BJ (cell line): ENCODE measurements at places on chromosomes 6 and 20.

DNA sequence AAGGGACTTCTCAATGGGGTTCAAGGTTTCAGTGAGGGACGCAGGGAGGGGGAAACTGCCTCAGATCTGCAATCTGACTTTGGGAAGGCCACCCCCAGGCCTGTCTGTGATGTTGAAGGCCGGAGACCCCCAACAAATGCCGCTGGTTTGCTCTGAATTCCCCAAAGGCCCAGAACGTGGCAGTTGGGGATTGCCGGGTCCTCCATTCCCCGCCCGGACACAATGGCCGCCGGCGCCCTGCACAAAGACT lies 326 bp upstream of the BCL2L1 start:
- no peak for DNase-seq

GRCh38 chr6:141077355-141078333 lies 1055.1 kb upstream of the GJE1 start:
- DNase-seq = no peak

DNA sequence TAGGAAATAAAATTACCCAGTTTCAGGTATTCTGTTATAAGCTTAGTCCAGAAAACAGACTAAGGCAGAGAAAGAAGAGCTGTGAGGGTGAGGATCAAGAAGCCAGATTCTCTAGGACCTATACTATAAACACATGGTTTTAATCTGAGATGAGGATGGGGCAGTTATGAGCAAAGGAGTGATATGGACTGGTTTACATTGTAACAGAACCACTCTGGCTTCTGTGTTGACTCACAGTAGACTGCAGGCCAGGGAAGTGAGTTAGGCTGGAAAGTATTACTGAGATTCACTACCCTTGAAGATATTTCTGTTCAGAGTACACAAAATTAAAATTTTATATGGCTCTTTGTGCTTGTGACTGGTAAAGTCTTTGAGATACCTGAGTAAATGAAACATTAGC lies 3.2 kb upstream of the RWDD1 start:
- no peak for DNase-seq

GRCh38 chr6:123804014-123804786 lies 535 bp downstream of the NKAIN2 start:
- no peak for DNase-seq

DNA sequence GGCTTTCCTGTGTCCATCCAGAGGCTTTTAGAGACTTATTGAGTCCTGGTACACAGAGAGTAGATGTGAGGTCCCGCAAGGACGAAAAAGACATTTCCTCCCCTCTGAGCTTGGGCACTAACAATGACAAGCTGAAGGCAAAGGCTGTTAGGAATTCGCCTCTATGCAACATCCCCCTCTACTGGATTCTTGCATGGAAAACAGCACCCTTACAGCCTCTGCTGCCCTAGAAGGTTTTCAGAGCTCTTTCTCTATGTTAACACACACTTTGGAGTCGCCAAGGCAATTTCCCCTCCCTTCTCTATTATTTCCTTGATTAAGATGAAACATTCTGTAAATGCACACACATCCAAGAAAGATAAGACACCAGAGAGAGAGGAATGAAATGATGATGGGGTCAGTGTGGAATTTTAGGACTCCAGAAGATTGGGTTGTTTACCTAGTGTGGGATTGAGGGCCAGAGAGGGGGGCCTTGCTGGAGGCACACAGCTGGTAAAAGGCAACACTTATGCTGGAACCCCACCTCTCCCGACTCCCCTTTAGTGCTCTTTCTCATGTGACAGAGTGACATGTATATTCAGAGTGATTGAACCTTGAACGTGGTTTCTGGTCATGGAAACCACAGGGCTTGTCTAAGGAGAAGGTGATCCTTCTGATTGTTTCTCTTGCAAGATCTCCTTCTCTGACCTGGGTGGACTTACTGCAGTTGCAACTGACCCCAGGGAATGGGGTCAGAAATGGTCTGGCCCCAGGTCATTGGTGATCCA lies 300.7 kb downstream of the CLIC5 start:
- DNase-seq = no peak

- no peak for DNase-seq
Observed at GRCh38 chr6:21593927-21594415, 420 bp downstream of the SOX4 start.

GRCh38 chr6:47238456-47238995 lies 71.2 kb downstream of the TNFRSF21 start:
- DNase-seq = no peak

GRCh38 chr20:57047281-57048026 lies 219.0 kb downstream of the BMP7 start:
- DNase-seq = no peak

DNA sequence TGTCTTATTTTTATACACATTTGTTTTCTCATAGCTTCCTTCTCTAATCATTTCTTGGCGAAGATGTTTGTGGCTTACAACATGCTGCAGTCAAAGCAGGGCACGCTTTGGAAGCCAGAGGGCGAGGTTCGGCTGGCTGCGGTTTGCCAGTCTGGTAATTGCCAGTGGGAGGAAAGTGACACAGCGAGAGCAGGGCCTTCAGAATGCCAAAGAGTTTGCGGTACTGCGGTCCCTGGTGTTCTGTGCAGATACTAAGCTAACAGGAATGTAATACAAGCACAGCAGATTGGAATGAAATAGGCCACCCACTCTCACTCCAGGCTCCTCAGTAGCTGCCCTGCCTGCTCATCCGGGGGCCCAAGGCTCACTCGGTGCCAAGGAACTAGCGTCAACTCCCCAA lies 58.7 kb upstream of the TGM3 start:
- peak; percentile 98 for DNase-seq

- no peak for DNase-seq
Observed at GRCh38 chr20:49052334-49052733, 6.2 kb downstream of the CSE1L start.

GRCh38 chr6:90397929-90398674 lies 101.5 kb upstream of the BACH2 start:
- DNase-seq = no peak

DNA sequence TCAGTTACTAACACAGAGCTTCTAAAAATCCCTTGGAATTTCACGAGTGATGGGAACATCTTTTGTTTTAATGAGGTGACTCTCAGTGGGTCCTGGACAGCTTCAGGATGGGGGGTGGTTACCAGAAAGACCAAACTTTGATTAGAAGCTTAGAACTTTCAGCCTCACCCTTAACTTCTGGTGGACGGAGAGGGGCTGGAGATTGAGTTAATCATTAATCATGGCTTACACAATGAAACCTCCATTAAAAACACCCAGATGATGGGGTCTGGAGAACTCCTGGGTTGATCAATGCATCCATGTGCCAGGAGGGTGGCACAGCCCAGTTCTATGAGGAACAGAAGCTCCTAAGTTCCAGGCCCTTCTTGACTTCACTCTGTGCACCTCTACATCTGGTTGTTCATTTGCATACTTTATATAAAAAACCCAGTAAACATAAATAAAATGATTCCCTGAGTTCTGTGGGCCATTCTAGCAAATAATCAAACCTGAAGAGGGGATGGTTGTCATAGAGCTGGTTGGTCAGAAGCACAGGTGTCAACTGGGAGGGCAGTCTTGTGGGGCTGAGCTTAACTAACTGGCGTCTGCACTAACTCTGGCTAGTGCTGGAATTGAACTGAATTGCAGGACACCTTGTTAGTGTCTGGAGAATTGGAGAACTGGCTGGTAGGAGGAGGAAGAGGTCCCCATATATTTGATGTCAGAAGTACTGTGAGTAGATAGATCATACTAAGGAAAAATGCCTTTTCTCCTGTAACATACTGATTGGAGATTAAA lies 10.3 kb downstream of the RMND1 start:
- DNase-seq = no peak

DNA sequence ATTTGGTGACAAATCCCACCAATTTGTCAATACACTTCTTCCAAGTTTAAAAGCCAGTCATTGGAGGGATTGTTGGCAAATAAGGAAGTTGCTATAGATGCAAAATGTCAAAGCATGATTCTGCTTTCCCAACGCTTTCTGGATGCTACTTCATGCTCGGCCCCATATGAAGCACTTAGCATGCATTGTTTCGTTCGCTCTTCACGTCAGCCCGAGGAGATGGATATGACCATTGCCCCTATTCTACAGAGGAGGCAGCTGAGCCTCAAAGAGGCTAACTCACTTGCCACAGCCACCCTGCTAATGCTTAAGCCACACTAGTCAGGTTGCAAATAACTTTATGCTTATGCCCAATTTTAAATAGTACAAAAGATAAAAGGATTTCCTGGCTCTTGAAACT lies 2.8 kb upstream of the NXT1 start:
- no peak for DNase-seq

GRCh38 chr20:1875762-1876161 lies 19.4 kb upstream of the SIRPA start:
- DNase-seq = no peak

GRCh38 chr6:137707590-137708360 lies 159.3 kb upstream of the TNFAIP3 start:
- DNase-seq = no peak

- DNase-seq = no peak
Observed at GRCh38 chr6:111980971-111981840, 72.7 kb upstream of the CCN6 start.

DNA sequence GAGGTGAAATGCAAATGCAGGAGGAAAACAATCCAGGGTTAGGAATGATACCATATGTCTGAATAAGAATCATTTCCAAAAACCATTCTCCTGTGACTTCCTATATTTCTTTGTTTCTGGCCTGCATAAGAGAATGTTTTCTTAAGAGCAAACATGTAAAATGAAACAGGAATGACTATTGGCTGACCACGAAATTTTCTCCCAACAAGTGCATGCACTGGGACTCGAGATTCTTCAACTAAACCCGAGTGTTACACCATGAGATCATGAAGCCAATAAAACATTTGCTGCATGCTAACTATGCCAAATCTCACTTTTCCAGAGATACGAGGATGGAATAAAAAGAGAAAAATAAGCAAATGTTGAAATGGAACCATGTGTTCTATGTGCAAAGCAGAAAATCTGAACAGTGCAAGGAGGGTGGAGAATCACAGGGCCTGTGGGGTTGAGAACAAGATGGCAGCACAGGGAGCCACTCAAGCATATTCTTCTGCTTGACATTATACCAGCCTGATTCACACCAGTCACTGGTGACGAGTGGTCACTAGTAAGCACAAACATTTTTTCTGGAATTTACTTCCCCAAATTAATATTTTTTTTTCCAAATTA lies 212.2 kb upstream of the FOXA2 start:
- peak; percentile 75 for DNase-seq

DNA sequence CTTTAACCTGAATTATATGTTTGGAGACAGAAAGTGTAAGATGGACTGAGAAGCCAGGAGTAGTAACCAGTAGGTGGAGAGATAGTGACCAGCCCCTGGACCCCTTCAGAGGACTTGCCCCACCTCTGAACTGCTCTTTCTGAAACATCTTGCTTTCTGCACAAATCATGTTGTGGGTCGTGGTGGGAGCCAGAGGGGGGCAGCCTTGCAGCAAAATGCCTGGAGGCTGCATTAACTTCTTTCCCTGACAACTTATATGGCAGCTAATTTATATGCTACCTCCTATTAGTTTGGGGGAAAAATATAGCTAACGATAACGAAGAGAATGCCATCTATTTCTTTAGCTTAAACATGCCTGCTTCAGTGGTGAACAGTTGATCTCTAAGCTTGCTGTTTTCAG lies 859.8 kb downstream of the MAFB start:
- no peak for DNase-seq

DNA sequence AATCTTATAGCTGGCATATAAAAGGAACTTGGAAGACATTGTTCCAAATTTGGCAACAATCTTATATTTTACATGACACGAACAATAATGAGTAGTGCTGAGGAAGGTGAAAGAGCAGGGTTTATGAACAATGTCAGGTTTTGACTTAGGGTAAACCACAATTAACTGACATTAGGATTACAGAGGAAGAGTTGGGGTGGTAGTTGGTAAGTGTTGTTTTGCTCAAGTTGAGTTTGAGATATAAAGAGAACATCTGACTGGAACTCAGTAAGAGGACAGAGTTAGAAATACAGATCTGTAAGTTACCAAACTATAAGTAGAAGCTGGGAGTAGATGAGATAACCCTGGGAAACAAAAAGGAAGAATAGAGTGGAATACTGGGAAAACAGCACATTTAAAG lies 15.1 kb downstream of the RTN4IP1 start:
- no peak for DNase-seq

DNA sequence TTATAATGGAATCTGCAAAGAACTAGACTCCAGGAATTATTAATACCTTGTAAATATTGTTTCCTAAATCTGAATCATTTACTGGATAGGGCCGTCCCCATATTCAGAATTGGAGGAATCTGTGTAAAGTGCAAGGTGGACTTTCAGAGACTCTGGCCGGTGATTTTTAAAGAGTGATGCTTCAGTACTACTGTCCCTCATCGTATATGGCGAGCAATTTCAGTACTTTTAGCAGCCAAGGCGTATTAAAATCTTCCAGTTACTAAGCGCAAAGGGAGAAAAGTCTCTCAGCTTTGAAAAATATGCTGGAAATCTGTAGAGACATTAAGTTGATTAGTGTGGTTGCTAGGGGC lies 483 bp downstream of the SMIM26 start:
- DNase-seq = no peak

DNA sequence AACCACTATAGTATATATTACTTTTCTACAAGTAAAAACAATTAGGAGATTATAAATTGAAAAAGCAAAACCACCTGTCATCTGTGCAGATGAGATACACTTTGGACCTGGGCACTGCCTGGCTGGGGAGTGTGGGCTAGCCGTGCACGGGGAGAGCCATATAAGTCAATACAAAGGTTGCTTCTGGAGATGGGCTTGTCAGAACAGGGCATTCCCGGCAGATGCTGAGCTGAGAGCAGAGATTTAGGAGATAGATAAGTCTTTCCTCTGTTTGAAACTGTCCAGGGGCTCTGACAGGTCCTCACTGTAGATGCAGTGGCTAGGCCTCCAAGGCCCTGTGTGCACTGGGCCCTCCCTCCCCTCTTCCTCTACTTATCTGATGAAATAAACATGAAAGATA lies 34.5 kb downstream of the CD164 start:
- DNase-seq = no peak

GRCh38 chr6:170088582-170088955 lies 202.3 kb downstream of the DLL1 start:
- DNase-seq = no peak

GRCh38 chr6:44353336-44353735 lies 10.9 kb downstream of the SPATS1 start:
- DNase-seq = no peak

GRCh38 chr6:38443352-38444144 lies 196.2 kb downstream of the BTBD9 start:
- DNase-seq = no peak

DNA sequence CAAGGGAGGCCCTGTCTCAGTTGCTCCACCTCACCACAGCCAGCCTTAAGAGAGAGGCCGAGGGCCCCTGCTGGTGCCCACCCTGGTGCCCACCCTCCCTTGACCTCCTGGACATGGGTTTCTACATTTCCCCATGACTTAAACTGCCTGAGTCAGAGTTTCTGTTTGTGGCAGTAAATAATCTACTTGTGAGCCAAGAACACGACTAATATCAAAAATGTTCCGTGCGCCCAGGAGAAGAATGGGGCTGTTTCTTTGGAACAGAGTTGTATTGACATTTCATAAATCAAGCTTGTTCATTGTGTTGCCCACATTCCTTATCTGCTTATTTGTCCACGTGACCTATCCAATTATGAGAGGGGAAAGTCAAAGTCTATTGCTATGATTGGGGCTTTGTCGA lies 143.5 kb downstream of the ANKRD60 start:
- DNase-seq = no peak
